KG1 (cell line): ENCODE measurements at places on chromosomes 11 and 22.

DNA sequence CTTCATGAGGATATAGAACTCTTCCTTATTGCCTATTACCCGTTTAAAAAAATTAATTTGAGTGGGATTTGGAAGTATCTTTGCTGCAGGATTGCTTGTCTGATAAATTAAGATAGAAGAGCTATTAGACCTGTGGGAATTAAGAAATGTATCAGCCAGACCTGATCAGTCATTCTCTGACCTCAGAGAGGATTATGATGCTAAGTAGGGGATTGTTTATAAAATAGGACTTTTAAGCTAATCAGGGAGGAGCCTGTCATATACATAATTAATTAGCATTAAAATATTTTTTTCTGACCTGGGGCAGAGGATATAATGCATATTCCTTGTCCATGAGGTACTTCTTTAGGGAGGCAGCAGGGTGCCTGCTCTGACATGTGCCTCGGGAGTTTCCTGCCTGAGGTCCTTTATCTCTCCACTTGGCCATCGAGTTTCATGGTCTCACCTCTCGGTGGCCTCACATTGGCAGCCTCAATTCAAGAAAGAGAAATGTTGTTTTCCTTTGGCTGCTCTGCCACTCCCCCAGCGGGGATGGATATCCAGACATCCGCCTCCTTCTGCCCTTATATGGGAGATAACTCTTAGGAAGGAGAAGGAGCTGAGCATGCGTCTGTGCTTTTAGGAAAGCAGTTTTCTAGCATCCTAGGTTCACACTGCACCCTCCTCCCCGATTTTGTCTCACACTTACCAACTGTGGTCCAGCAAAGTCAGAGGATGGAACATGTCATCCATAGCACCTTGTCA lies 41.1 kb downstream of the DIXDC1 start:
- no peak for DNase-seq

DNA sequence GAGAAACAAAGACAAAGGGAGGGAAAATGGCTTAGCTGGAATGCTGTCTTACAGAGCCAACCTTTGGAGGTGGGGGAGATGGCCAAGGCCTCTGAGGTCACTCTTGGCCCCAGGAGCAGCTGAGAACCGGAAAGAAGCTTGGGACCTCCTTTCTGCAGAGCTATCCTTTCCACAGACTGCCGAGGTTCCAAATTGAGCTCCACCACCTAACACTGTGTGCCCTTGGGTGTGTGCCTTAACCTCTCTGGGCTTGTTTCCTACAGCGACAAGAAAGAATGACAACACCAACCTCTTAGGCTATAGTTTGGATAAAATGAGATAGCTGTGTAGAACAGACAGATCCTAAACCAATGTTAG lies 23.2 kb downstream of the RTN4RL2 start:
- DNase-seq = no peak

DNA sequence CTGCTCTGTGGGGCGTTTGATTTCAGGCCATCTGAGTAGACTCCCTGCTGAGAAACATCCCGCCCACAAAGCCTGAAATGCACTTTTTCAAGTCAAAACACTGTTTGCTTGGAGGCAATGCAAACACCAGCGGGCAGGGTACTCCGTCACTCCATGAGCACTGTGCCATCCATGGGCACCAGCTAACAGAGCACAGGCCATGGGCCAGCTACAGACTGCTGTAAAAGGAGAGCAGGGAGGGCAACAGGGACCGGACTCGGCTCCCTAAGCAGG lies 16.6 kb upstream of the EFCAB6 start:
- DNase-seq = no peak

DNA sequence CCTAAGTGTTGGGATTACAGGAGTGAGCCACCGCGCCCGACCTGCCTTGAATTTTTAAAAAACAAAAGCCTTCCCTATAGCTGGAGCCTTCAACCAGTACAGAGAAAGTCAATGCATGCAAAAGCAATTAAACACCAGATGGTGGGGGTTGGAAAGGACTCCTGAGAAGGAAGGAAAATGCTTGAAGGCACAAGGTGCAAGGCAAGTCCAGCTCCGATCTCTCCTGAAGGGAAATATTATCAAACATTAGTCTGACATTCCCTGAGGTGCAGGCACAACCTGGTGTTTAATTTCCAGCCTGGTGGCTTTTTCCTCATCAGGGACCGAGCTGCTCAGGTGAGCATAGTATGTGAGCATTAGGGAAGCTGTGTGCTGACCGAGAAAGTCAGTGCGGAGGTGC lies 12.9 kb upstream of the RAPSN start:
- no peak for DNase-seq

DNA sequence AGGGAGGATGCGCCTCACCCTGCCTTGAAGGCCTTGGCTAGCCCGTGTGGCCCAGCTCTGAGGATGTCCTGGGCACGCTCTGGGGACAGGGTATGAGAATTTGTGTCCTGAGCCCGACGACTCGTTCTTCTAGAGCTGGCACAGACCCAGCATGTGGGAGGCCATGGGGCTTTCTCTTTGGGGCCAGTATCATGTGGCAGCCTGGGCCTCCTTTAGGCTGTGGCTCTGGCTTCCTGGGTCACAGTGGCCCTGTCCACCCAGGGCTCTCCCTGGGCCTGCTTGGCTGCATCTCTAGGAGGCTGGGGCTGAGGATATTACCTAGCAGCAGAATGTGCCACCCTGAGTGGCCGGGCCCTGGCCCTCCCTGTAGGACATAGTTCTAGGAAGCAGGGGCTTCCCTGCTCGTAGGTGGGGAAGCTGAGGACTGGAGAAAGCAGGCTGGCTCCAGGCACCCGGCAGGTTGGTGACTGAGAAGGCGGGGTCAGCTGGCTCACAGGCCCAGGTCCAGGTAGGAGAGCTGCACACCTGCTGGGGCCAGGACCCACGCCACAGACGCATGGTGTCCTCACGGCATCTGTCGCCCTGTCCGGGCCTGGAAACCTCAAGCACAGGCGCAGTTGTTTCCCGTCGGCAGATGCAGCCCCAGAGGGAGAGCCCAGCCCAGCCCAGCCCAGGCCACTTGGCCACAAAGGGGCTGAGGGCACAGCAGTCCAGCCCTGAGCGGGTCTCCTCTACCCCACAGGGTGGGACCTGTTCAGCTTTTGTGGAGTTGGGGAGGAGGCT lies 6.8 kb downstream of the CCDC188 start:
- DNase-seq = no peak

- DNase-seq = peak; percentile 47
These were observed 14.1 kb downstream of the DCPS start for GRCh38 chr11:126317756-126318573.

GRCh38 chr11:114162719-114163123 lies 103.2 kb downstream of the ZBTB16 start:
- DNase-seq = no peak

DNA sequence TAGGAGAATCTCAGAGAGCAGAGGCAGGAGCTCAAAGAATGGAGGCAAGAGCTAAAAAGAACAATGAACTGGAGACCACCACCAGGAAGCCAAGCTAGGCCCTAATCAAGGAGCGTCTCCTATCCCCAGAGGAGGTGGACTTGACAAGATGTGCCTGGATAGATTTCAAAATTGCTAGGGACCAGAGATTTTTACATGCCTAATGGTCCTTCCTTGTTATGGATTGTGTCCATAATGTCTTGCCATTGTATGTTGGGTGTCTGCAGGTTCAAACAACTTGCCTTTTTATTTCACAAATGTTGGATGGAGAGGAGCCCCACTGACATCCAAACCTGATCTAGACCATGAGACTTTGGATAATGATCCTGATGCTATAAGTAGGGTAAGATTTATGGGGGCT lies 88.2 kb upstream of the TP53I11 start:
- DNase-seq = no peak

GRCh38 chr11:35688023-35688422 lies 25.4 kb downstream of the TRIM44 start:
- DNase-seq = no peak

DNA sequence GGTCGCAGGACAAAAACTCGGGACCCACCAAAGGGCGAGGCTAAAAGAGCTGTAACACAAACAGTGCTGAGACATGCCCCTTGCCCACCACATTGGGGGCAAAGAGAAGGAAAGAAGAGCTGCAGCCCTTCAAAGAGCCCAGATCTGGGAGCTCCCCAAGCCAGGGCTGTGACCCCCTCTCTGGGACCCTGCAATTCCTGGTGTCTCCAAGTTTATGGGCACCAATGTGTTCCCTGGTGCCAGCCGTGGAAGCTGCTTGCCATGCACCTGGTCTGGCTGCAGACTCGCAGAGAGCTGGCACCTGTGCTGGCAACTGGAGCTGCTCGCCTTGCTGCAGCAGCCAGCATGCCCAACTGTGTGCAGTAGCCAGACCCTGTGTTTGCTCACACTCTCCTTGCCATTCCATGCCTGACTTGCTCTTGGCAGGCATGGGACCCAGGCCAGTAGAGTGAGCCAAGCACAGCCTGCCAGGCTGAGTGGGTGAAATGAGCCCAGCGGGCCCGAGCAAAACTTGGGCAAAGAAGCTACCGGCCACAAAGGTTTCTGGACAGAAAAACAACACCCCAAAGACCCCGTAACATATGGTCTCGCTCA lies 16.0 kb downstream of the RRP8 start:
- no peak for DNase-seq

GRCh38 chr22:30435674-30436126 lies 10.1 kb downstream of the MTFP1 start:
- peak; percentile 49 for DNase-seq

- DNase-seq = no peak
These were observed 9.4 kb downstream of the C11orf91 start for GRCh38 chr11:33691066-33691864.

DNA sequence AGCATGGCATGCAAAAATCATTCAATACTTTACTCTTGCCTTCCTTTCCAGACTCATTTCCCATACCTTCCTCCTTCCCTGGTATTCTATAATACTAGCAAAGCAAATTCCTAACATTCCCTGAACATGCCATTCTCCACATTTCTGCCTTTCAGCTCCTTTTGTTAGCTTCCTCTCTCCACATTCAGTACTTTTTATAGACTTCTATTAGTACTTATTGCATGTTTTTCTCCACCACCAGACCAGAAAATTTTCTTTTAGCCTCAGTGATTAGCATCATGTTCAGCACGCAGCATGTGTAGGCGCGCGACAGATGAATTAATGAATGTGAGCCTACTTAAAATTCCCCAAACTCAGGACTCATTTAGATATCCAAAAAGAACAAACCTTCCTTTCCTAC lies 935.3 kb downstream of the DLG2 start:
- DNase-seq = no peak

- DNase-seq = no peak
These were observed at the start of gene LRRN4CL for GRCh38 chr11:62689421-62690183. Gene LRRN4CL, minus strand, starts transcription at chr11:62689530. Its CDS starts 1,022 bp downstream, at chr11:62688508.

GRCh38 chr11:74011360-74012073 lies 2.6 kb upstream of the UCP3 start:
- DNase-seq = peak; percentile 37

GRCh38 chr22:46090036-46090591 lies 60.2 kb upstream of the PPARA start:
- no peak for DNase-seq

DNA sequence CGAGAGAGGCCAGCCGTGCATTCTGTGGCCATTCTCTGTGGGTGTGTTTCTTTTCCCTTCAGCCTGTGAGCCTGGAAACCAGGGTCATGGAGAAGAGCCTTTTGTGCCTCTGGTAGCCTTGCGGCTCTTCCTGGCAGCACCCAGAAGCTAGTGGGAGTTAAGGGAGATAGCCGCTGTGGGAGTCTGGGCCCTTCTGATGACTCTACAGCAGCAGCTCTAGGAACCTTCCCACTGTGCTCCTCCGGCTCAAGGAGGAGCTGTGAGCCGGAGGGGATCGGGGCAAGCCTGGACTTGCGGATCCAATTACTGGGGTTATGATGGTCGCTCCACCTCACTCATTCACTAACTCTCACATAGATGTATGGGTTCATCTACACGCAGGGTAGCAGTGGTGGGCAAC lies 10.5 kb downstream of the GTPBP1 start:
- DNase-seq = no peak

DNA sequence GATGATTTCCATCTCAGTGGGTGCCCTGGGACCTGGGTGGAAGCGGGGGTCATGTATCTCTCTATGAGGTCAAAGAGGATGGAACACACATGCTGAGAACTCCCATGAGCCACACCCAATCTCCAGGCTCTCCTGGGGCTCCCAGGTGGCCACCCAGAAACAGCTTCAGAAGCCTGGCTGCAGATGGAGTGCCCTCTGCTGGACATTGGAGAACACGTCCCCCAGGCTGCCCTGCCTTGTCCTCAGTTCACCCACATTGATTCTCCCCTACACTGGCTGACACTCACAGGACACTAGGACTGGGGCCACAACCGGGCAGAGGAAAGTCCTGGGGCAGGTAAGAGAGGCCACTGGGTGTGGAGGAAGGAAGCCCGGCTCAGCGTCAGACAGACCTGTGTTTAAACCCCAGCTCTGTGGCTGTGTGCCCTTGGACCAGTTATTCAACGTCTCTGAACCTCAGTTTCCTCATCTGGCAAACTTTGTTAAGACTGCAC lies 4.5 kb upstream of the NOL12 start:
- peak; percentile 40 for DNase-seq

- no peak for DNase-seq
These were observed 1336.4 kb downstream of the TBC1D22A start for GRCh38 chr22:48098921-48099245.

DNA sequence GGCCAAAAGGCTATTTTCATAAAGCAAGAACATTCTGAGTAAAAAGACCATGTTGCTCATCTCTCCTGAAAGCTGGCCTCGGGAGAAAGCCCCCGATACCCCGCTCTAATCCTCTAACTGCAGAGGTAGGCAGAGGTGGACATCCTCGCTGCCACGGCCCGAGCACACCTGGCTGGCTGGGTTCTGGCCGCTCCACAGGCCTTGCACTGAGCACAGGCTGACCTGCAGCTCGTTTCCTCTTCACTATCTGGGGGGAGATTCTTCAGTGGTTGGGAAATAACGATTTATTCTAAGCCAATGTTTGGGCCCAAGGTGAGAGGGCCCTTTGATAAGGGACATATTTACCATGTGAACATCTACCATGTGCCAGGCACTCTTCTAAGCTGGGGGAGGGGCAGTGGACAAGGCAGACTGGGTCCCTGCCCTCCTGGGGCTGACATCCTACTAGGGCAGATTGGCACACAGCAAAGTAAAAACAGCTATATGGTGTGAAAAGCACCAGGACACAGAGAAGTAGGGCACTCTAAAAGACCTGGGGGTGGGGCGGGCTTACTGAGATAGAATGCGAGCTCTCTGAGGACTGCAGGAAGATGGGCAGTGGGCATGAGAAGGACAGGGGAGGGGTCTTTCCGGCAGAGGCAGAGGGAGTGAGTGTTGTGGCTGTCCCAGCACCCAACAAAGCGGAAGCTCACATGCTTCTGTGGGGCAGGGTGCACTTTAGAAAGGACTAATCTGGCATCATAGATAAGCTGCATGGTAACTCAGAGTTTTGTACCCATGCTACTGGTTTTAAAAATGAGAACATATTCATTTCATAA lies 65.5 kb upstream of the ARFGAP3 start:
- DNase-seq = no peak
